ENCODE measurements at places on chromosomes 1 and 21.

GRCh38 chr1:60662486-60663044, 419.8 kb upstream of the NFIA start:
- no peak for DNase-seq

DNA sequence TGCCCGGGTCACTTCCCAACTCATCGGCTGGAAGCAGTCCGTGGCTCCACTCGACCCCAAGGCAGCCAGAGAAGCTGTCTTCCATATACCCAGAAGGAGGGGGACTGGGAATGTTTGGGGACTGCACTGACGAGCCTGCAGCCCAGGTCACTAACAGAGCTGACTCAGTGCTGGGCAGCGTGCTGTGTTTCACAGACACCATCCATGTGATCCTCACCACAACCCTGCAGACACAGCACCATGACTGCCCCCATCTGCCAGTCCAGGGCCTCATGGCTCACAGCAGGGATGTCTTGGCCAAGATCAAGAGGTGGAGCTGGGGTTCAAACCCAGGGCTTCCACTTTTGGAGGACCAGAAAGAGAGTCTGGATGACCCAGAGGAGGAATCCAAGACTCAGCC, 67.9 kb downstream of the KLHDC7A start:
- DNase-seq, result no peak

DNA sequence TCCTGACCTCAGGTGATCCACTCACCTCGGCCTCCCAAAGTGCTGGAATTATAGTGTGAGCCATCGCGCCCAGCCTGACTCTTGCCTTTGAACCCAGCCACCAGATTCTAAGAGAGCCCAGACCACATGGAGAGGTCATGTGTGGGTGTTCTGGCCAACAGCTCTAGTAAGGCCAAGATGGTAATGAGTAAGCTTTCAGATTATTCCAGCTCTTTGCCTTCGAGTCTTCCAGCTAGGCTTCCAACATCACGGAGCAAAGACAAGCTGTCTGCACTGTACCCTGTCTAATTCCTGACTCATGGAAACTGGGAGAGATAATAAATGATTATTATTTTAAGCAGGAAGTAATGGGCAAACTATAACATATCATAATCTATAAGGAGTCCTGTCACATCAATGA, 14.8 kb upstream of the ZFP69B start:
- DNase-seq, result no peak

- DNase-seq, result no peak
Observed at GRCh38 chr1:64755361-64755760, 10.5 kb downstream of the RAVER2 start.

GRCh38 chr1:93750955-93751354, 69.3 kb upstream of the BCAR3 start:
- no peak for DNase-seq

GRCh38 chr1:47568763-47569162, 130.9 kb downstream of the FOXD2 start:
- no peak for DNase-seq

DNA sequence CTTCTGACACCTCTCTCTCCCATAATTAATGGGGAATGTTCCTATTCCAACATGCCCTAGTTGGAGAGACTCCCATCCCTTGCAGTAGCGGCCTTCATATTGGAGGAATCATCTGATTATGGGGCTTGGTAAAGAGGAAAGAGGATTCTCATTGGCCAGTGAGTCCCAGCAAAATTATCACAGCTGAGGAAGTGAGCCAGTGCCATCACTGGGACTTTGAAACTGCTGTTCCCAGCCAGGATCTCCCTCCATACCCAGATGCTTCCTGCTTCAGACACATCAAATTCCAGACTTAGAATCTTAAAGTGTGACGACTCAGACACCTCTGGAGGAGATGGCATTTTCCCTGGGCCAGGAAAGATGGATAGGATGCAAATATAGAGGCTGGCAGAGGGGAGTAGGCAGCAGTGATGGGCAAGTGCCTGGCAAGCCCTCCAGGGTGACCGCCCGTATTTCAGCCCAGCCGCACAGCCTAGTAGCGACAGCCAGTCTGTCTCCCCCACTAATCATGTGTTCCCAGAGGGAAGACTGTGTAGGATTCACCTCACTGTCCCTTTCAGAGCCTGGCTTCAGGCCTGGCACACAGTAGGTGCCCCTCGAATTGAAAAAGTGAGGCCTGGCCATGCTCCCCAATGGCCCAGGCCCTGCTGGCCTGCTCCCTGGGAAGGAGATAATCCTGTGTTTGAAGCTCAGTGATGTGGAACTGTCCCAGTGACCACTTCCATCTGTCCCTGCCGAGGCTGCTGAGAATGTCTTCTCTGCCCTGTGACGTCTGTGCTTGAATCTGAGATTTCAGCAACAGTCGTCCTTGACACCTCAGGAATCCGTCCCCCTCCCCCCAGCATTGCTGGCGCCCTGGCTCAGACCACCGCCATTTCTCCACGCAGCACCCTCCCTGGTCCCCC, 41.2 kb upstream of the MAGOH start:
- no peak for DNase-seq

- no peak for DNase-seq
Observed at GRCh38 chr1:54884135-54884586, 2.8 kb downstream of the DHCR24 start.

DNA sequence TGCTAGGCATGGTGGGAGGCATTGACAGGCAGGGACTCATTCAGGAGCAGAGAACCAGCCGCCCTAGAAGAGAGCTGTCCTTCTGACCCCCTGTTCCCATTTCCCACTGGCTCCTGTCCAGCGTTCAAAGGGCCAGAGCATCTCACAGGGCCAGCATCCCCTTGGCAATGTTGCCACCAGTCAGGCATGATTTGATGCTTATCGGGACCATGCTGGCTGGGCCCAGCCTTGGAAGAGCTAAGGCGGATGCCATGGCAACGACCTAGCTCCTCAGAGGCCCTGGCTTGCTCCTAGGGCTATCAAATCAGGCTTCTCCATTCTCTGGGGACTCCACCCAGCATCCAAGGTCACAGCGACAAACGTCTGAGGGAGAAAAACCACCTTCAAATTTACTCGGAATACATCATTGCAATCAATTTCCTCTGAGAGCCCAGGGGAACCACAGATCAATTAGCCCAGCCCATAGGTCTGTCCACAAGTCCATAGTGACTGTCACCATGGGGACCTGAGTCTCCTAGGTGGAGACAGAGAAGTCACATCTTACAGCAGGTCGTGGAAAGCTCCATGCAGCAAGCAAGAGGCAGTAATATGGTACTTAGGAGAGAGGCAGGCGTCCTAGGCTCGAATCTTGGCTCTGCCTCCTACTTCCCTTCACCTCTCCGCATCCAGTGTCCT, 14.1 kb upstream of the VWA5B1 start:
- DNase-seq, result no peak

Measured in inflammatory macrophage (primary cell).